Hematopoietic multipotent progenitor cell treated with erythropoietin and hydrocortisone succinate and interleukin-3 and kit ligand, for 15 days (in vitro differentiated cells): ENCODE measurements at places on chromosomes 16 and 17.

DNA sequence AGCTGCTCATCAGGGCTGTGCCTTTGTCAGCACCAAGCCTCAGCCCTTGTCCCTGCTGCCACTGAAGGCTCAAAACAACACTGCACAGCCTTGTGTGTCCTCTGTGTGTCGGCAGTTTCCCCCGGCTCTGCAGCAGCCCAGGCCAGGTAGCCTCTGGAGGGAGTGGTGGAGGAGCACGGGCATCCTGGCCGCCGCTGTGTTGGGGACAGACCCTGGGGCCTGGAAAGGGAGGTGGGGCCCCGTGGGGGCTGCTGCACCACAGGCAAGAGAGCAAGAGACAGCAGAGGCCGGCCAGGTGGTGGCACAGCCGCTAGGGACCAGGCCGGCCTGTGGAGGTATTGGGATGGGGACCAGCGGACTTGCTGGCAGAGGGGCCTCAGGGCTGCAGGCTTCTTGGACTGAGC, 96.9 kb upstream of the ZNF750 start:
- DNase-seq = no peak

DNA sequence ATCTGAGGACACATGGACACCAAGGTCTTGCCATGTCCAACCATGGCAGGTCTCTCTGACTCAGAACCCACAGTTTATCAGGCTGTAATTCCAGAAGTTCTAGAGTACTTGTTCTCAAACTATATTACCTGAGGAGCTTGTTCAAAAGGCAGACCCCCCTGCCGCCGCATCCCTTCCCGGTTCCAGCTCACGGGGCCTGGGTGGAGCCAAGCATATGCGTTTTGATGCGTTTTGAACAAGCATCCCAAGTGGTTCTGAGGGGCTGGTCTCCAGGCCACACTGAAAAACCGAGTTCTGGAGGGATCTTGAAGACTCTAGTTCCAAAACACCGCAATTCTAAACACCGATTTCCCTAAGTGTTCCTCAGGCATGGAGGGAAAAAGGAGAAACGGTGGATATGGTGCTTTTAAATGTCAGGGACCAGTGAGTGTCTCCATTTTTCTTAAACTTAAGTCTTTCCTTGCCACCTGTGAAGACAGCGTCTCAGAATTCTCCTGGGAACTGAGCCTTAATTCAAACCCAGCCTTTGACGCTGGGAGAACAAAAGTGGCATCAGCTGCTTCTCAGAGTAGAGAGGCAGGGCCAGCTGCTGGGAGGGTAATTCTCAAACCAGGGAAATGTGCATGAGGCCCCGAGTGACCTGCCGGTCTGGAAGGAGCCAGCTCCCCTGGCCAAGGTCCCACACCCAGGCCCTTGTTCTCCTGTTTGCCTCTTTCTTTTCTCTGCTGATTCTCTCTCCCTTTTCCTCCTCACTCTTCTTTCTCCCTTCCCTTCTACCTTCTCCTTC, 84.4 kb upstream of the PLCG2 start:
- DNase-seq = no peak

- no peak for DNase-seq
These were observed 7.3 kb downstream of the CSF3 start for GRCh38 chr17:40022497-40022896.

DNA sequence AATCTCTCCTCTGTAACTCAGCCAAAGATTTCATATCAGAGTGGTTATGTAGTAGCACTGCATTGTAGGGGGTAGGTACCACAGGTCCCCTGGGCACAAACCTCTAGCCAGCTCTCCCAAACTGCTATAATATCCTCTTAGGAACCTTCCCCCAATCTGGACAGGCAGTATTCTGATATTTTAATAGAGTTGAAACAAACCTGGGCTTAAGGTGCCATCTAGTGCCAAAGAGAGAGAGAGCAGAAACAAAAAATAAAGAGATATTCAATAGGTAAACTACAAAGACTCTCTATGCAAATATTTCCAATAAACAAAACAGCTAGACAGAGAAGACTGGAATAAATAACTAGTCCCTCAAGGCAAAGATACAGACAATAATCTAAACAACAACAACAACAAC, 1070.0 kb downstream of the CDH11 start:
- no peak for DNase-seq
